ENCODE measurements at places on chromosomes 13 and 19. TPM values are rescaled to one million over a fixed set of nuclear protein-coding genes. Genes with fewer than 3 reads are reported as not detected.

The RHPN2 gene
- 84.8 TPM for polyA plus RNA-seq

The OR7E24 gene
- polyA plus RNA-seq = not detected

The CACNA1A gene
- polyA plus RNA-seq = 2.1 TPM

The CATSPERD gene
- polyA plus RNA-seq = not detected

The FCGBP gene
- 228 TPM for polyA plus RNA-seq

The RSPH6A gene
- polyA plus RNA-seq = 0.12 TPM

The GPR183 gene
- 10.4 TPM for polyA plus RNA-seq

The CCL25 gene
- polyA plus RNA-seq = not detected
